ENCODE measurements at places on chromosomes 3 and 15. TPM values are rescaled to one million over a fixed set of nuclear protein-coding genes. Genes with fewer than 3 reads are reported as not detected.

GRCh38 chr15:62382046-62382445, 217.0 kb upstream of the C2CD4B start:
- no peaks in the 10 kb centered on the region for H3K36me3 ChIP-seq
- H3K4me3 ChIP-seq, result no peak overlapping the region
- DNase-seq, result no peak
- H3K27ac ChIP-seq, result no peak overlapping the region
- peaks cover 4% of the 10 kb centered on the region for H3K27me3 ChIP-seq
- H3K4me1 ChIP-seq, result no peaks in the 10 kb centered on the region

DNA sequence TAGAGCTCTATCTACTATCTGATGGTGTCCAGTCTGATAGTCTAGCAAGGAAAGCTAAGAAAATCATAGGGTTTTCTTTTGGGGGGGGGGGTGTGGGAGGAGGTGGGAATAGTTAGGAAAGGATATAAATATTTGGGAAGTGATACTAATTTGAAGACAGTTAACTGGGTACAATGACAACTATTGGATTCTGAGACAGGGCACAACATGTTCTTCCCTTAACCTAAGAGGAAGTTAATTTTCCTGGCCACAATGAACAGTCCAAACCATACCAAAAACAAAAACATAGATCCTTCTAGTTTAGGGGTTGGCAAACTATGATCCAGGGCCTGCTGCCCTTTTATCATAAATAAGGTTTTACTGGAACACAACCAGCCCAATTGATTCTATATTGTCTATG, 10.0 kb upstream of the HCLS1 start:
- peaks cover 8% of the 10 kb centered on the region for H3K36me3 ChIP-seq
- DNase-seq, result no peak
- H3K4me1 ChIP-seq, result no peaks in the 10 kb centered on the region
- H3K27ac ChIP-seq, result no peak overlapping the region

DNA sequence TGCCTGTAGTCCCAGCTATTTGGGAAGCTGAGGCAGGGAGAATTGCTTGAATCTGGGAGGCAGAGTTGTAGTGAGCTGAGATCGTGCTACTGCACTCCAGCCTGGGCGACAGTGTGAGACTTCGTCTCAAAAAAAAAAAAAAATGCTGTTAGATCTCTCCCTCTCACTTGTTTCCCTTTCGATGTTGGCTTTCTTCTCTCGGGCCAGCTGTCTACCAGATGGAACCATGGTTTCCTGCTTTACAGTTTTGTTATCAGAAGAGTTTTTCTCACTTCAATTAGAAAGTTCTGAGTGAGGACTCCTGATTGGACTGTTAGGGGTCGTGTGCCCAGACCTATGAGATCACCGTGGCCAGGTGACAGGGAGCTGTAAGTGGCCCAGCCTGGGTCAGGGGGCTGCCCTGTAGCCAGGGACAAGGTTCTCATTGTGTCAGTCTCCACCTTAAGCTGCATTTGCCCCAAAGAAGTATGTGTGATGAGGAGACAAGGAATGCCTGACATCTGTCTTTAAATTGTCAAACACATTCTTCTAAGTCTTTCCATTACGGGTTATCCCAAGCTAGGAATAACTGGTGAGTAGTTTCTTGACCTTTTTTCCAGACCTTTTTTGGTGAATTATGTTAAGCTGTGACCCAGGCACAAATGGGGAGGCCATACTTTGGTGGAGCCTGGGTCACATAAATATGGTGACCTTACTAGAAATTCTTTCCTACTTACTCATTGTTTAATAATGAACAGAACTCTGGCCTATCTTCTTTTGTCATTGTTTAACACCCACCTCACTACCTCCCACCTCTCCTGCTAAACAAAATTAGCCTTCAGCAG, 25.2 kb downstream of the SNAPC5 start:
- no peaks in the 10 kb centered on the region for H3K27me3 ChIP-seq
- H3K4me3 ChIP-seq, result no peak overlapping the region
- peaks cover 7% of the 10 kb centered on the region for H3K36me3 ChIP-seq
- DNase-seq, result peak; percentile 59
- peaks cover 11% of the 10 kb centered on the region for H3K4me1 ChIP-seq

DNA sequence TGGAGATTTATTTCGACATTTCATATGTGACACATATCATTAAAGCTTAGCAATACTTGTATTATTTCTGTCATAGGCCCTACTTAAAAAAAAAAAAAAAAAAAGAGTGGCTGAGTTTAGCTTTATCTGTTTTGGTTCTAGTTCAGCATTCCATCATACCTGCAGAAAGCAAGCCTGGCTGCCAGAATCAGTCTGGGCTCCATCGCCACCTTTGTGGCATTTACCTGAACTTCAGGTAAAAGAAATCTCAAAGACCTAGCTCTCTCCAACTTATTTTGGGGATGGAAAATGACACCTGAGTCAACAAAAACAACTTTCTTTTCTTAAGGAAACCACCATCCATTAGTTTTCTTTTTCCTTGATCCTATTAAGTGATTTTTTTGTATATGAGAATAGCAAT, 82.1 kb downstream of the NEK10 start:
- H3K4me1 ChIP-seq, result no peaks in the 10 kb centered on the region
- H3K4me3 ChIP-seq, result no peak overlapping the region
- no peaks in the 10 kb centered on the region for H3K27me3 ChIP-seq
- H3K27ac ChIP-seq, result no peak overlapping the region

Gene MNS1
- not detected for polyA plus RNA-seq

DNA sequence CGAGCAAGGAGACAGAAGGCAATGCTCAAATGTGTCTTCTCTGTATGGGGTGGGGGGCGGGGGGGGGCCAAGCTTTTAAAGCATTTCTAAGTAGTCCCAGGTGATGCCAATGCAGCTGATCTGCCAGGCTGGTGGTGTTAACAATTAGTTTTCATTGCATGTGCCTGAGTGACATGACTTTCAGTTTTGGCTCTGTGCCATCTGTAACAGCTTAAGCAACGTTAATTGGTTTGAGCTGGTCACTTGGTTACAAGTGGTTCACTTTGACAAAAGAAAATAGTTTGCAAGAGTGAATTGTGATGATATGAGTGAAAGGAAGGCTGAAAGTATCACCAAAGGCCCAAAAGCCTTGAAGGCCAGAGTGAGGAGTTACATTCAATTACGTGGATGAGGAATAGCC, 26.4 kb upstream of the LRIG1 start:
- peaks cover 16% of the 10 kb centered on the region for H3K27me3 ChIP-seq
- no peak overlapping the region for H3K27ac ChIP-seq
- H3K4me1 ChIP-seq, result no peaks in the 10 kb centered on the region
- H3K36me3 ChIP-seq, result no peaks in the 10 kb centered on the region
- H3K4me3 ChIP-seq, result no peak overlapping the region

DNA sequence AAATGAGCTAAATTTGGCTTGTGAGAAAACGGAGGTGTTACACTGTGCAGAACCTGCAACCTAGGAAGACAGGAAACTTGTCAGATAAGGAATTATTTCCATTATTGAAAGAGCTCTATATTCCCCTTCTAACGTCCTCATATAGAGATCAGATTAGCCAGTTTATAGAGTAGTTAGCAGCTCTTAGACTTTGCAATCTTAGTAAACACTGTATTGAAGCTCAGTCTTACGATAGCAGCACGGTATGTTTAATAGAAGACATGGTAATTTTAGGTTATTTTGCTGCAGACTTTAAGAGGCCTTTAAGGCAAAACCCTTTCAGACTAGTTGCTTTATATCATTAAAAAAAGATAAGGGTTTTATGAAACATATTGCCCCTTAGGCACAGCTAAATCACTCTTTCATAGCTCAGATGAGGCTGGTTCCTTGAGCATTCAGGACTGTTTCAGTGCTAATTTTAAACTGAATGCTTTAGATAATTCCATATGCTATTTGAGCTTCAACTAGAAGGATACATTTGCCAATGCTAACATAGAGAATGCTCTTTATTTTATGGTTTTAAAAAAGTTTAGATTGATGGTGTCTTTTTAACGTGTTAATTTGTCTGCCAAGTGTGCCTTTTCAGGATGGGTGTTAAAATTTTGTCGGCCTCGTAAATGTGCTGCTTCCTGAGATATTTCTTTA, 234.3 kb downstream of the PYDC2 start:
- H3K36me3 ChIP-seq, result no peaks in the 10 kb centered on the region
- no peak overlapping the region for H3K4me3 ChIP-seq
- H3K4me1 ChIP-seq, result no peaks in the 10 kb centered on the region
- no peak for DNase-seq
- no peak overlapping the region for H3K27ac ChIP-seq

Gene SLC28A2
- polyA plus RNA-seq, result not detected

GRCh38 chr3:95459706-95460105, 1354.7 kb upstream of the EPHA6 start:
- no peaks in the 10 kb centered on the region for H3K27me3 ChIP-seq
- H3K4me3 ChIP-seq, result no peak overlapping the region
- H3K4me1 ChIP-seq, result no peaks in the 10 kb centered on the region
- H3K36me3 ChIP-seq, result no peaks in the 10 kb centered on the region
- no peak overlapping the region for H3K27ac ChIP-seq

GRCh38 chr15:36596915-36597314, 17.5 kb downstream of the CDIN1 start:
- no peak for DNase-seq
- H3K36me3 ChIP-seq, result no peaks in the 10 kb centered on the region
- no peaks in the 10 kb centered on the region for H3K4me1 ChIP-seq
- H3K27ac ChIP-seq, result no peak overlapping the region
- no peak overlapping the region for H3K4me3 ChIP-seq
- no peaks in the 10 kb centered on the region for H3K27me3 ChIP-seq

Gene ROPN1
- not detected for polyA plus RNA-seq

GRCh38 chr3:125163739-125164601, 48.6 kb downstream of the SLC12A8 start:
- no peaks in the 10 kb centered on the region for H3K4me1 ChIP-seq
- no peak for DNase-seq
- no peak overlapping the region for H3K27ac ChIP-seq
- no peaks in the 10 kb centered on the region for H3K36me3 ChIP-seq
- H3K4me3 ChIP-seq, result no peak overlapping the region
- no peaks in the 10 kb centered on the region for H3K27me3 ChIP-seq

GRCh38 chr3:37308247-37308646, 133.9 kb upstream of the LRRFIP2 start:
- no peak overlapping the region for H3K27ac ChIP-seq
- peaks cover 10% of the 10 kb centered on the region for H3K36me3 ChIP-seq
- H3K27me3 ChIP-seq, result no peaks in the 10 kb centered on the region
- no peak overlapping the region for H3K4me3 ChIP-seq
- DNase-seq, result peak; percentile 9

DNA sequence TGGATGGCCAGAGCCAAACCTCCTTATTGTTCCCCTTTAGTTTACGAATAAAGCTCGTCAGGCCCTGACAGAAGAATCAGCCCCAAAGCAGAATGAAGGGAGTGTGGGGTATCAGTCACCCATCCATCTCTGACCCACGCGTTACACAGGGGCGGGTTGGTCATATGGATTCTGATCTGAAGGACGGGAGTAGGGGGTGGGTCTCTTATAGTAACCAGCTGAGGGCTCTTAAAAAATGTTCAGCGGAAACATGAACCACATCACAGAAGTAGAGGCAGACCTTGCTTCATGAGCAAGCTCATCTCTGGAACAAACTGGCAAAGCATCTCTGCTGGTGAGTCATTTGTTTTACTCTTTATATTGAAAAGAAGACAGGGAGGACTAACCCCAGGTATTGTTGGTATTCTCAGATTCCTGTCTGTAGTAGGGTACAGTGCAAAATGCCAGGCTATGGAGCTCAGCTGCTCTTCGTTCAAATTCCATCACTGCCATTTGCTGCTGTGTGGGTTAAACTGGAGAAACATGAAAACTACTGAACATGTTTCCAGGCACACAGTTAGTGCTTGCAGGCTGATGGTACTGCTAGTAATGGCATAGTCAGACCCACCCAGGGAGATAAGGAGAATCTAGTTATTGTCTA, at the start of gene CXCR6:
Gene CXCR6 (plus strand): TSS at position 258 of the 640 bp plus-strand sequence. CDS start 3,018 bp downstream, outside the sequence.
- H3K36me3 ChIP-seq, result peaks cover 33% of the 10 kb centered on the region
- no peak within 1 kb of the TSS for H3K27ac ChIP-seq
- H3K27me3 ChIP-seq, result no peaks in the 10 kb centered on the region
- no peak within 1 kb of the TSS for H3K4me3 ChIP-seq
- peaks cover 5% of the 10 kb centered on the region for H3K4me1 ChIP-seq
- no peak for DNase-seq

GRCh38 chr15:59644756-59645155, 12.6 kb downstream of the GTF2A2 start:
- H3K36me3 ChIP-seq, result peaks cover 55% of the 10 kb centered on the region
- DNase-seq, result no peak
- no peak overlapping the region for H3K4me3 ChIP-seq
- no peaks in the 10 kb centered on the region for H3K4me1 ChIP-seq
- no peaks in the 10 kb centered on the region for H3K27me3 ChIP-seq

- H3K36me3 ChIP-seq, result no peaks in the 10 kb centered on the region
- DNase-seq, result no peak
- no peaks in the 10 kb centered on the region for H3K4me1 ChIP-seq
- H3K4me3 ChIP-seq, result no peak overlapping the region
- no peak overlapping the region for H3K27ac ChIP-seq
Observed at GRCh38 chr3:21294768-21295167, 456.2 kb downstream of the ZNF385D start.

Gene FOXL2NB
- not detected for polyA plus RNA-seq

- no peak overlapping the region for H3K27ac ChIP-seq
- no peaks in the 10 kb centered on the region for H3K36me3 ChIP-seq
- no peaks in the 10 kb centered on the region for H3K4me1 ChIP-seq
- no peak overlapping the region for H3K4me3 ChIP-seq
- no peak for DNase-seq
Observed at GRCh38 chr15:73395671-73396070, 26.9 kb upstream of the HCN4 start.

GRCh38 chr15:57344282-57344681, 32.0 kb upstream of the CGNL1 start:
- H3K27ac ChIP-seq, result no peak overlapping the region
- DNase-seq, result no peak
- H3K27me3 ChIP-seq, result no peaks in the 10 kb centered on the region
- H3K4me1 ChIP-seq, result no peaks in the 10 kb centered on the region
- H3K36me3 ChIP-seq, result no peaks in the 10 kb centered on the region
- no peak overlapping the region for H3K4me3 ChIP-seq

DNA sequence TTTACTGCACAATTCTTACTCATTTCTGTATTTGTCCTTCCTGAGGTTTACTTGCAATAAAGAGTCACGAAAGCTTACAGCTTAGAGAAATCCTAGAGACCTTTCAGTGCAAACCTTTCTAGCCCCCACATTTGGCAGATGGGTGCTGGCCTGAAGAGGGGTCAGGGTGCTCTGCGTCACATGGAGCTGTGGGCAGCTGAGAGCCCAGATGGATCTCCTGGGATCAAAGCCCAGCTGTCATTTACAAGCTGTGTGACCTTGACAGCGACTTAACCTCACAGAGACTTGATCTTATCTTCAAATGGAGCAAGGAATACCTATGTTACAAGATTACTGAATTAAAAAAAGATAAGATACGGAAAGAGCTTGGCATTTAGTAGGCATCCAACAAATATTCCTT, 24.0 kb upstream of the RAF1 start:
- no peak overlapping the region for H3K27ac ChIP-seq
- no peak overlapping the region for H3K4me3 ChIP-seq
- no peak for DNase-seq

GRCh38 chr15:72487070-72487797, 13.1 kb downstream of the ARIH1 start:
- H3K27me3 ChIP-seq, result no peaks in the 10 kb centered on the region
- H3K27ac ChIP-seq, result no peak overlapping the region
- H3K4me1 ChIP-seq, result peaks cover 14% of the 10 kb centered on the region
- DNase-seq, result no peak
- no peaks in the 10 kb centered on the region for H3K36me3 ChIP-seq
- no peak overlapping the region for H3K4me3 ChIP-seq

Gene CLN6
- 16.0 TPM for polyA plus RNA-seq

Gene CLRN1
- polyA plus RNA-seq, result not detected

Gene ITGA11
- polyA plus RNA-seq, result not detected
